ENCODE measurements at places on chromosomes 1 and 21.

DNA sequence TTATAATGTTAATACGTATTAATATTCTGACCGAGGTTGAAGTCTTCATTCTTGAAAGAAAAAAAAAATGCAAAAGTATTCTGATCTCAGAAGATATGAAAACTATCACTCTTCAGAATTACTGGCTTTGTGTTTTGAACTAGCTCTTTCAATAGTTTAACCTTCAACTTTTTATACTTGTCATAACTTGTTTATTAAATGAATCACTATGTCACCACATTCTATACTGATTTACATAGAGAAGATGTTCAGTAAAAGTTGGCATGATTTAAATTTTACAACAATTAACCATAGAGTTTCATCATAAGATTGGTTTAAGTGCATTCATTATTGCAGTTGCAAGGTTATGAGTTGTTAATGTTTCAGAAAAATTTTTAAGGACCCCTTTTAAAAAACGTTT is 57.3 kb downstream of the HS2ST1 start:
- DNase-seq: no peak

- no peak for DNase-seq
Observed at GRCh38 chr21:33264561-33264960, 1.6 kb upstream of the IL10RB start.

DNA sequence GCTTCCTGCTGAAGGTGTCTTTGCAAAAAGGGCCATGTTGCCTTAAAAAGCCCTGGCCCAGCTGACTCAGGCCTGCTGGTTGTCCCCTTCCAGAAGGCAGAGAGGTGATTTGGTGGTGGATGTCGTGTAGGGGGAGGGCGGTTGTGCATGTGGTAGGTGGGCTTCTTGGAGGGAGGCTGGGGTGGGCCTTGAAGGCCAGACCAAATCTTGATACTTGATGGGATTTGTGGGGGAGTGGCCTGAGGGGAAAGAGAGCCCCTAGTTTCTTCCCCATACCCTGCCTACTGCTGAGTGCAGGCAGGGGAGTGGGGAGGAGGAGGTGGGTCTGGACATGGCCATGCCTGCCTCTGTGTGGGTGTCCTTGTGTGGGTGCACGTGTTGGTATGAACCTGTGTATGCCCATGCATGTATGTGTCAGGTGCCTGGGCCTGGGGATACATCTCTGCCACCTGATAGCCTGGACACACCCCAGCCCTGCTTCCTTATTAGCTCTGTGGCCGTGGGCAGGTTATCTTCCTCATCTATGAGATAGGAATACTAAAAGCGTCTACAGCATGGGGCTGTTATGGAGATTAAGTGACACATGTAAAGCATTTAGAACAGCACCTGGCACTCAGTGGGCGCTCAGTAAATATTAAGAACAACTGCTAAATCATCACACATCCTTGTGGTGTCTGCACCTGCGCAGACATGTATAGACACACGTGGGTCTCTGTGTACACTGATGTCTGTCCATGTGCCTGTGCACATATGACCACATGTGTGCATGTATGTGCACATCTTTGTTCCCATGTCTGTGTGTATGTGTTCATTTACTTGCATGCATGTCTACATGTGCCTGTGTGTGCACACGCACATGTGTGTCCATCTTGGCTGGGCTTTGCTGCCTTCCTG is 17.0 kb downstream of the FAM151A start:
- DNase-seq: no peak

DNA sequence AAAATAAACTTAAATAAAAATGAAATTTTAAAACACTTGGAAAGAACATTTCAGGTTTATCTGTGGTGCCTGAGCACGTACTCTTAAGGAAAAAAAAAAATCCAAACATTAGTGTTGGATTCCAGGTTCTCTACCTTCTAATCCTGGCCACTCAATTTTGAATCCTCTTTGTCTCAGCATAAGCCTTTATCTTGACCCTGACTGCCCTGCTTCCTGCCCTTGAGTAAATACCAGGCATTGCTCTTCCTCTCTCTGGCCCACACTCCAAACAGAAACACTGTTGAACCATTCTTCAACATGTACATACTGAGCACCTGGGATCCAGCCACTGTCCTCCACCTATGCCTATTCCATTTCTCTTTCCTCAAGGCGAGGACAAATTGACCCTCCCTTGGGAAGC is 11.4 kb upstream of the VANGL1 start:
- DNase-seq: no peak

DNA sequence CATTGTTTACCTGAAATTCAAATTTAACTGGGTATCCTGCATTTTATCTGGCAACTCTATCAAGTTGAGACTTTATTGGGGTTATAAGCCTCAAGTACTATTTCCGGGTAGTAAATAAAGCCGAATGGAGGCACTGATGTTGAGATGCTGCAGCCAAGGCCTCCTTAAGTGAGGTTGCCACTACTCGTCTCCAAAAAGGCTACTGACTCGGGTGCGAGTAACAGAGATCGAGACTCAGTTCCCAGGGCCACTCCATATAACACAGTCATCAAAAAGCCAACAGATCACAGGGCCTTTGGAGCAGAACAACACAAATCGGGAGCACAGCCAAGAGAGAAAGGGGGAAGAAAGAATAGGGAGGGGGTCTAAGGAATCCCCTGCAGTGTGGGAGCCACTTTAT is 524 bp downstream of the COPA start:
- no peak for DNase-seq

DNA sequence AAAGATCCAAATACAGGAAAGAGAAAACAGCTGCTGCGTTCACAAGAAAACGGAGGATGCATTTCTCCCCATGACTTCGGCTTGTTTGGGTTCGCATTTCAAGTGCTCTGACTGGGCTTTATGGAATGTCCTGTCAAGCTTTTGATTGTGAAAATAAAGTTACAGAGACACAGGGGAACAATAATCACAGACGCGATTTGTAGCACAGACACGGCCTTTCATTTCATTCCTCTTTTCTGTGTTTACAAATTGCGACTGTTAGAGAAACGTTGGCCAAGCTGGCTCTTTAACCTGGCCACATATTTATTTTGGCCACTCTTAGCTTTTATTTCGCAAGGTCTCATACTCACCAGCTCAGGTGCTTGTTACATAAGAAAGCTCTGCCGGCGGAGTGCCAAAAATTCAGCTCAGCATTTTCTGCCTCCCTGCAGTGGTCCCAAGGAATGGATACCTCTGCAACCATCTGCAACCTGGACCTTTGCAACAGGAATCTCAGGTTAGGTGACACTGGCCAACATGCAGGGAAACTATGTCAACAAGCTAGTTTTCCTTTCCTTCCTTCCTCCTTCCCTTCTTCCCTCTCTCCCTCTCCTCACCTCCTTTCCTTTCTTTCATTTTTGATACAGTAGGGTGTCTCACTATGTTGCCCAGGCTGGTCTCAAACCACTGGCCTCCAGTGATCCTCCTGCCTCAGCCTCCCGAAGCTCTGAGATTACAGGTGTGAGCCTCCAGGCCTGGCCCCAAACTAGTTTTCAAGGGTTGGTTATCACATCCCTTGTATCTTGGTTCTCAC is 58.2 kb upstream of the SLC45A1 start:
- no peak for DNase-seq

GRCh38 chr1:192358822-192359221 is 42.0 kb downstream of the RGS21 start:
- DNase-seq: no peak

DNA sequence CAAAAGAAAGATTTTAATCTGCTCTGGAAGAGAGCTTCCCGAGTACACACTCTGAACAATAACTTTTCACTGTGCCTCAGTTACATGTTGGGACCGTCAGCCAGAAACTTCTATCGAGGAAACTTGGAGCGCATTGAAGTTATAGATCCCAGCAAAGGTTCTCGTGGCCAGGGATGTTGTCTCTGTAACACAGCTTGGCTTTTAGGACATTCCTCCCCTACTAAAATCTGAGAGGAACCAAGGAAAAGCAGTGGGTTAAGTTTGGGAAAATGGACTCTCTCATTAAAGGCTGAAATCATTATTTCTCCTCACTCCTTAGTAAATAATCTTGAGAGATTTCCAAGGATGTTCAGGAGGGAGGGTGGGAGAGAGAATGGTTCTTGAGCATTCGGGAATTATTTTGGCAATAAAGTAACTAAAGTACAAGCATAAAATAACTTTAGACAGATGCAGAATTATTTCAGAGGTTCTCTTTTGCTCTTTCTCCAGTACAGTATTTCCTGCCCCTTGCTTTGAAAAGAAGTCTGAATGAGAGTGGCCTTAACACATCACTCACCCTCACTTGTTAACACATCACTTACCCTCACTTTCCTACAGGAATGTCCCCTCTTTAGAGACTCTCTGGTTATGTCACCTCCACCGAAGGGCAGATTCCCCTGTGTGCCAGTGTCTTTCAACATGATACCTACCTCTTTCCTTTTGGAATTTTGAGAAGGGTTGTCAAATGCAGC is 1.8 kb upstream of the NFIA start:
- no peak for DNase-seq

GRCh38 chr1:8858112-8858668 is 20.3 kb downstream of the ENO1 start:
- no peak for DNase-seq

- DNase-seq: no peak
Observed at GRCh38 chr1:164637461-164638375, 78.7 kb downstream of the PBX1 start.

DNA sequence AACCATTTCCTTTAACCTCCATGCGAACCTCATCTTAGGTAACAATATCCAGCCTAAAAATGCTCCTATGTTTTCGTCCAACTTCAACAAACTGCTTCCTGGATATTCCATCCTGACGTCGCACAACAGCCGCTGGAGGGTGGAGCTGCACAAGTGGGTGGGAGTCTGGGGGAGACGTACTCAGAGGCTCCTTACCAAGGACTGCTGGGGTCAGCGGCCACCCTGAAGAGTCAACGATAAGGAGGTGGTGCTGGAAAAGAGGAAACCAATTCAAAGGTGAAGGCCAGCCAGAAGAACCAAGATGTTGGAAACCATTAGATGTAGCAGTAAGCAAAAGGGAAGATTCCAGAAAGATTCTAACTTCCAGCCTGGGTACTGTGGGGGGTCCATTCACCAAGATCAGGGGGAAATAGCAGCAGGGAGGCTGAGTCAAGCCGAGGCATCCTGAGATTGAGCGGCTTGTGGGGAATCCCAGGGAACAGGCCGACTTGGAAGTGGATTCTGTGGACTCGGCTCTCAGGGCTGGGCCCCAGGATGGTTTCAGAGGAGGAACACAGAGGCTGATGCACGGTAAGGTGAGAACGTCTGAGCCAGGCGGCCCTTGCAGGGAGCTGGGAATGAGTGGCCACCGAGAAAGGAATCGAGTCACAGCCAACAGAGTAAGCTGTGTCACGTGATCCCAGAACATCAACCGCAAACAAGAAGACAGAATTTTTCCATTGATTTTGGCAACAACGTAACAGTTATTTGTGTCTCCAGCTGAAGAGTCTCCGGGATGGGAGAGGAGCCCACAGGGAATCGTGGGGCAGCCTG is 375.7 kb downstream of the NPHP4 start:
- DNase-seq: no peak

All from stimulated activated CD4-positive, alpha-beta T cell treated with anti-CD3 and anti-CD28 coated beads, Interleukin-1b, Interleukin-23, amount 100 ng/mL, for 24 hours (primary cell).